Right renal pelvis (tissue), 4 donors: ENCODE measurements at places on chromosomes 1 and 21. TPM values are rescaled to one million over a fixed set of nuclear protein-coding genes. Genes with fewer than 3 reads are reported as not detected.

The DDR2 gene
- 23.3 TPM for polyA plus RNA-seq

The SLC45A1 gene
- 4.0 TPM for polyA plus RNA-seq

- no peak for DNase-seq
These were observed 21.1 kb downstream of the PAX7 start for GRCh38 chr1:18651713-18652112.

The AXDND1 gene
- polyA plus RNA-seq, result 12.0 TPM

DNA sequence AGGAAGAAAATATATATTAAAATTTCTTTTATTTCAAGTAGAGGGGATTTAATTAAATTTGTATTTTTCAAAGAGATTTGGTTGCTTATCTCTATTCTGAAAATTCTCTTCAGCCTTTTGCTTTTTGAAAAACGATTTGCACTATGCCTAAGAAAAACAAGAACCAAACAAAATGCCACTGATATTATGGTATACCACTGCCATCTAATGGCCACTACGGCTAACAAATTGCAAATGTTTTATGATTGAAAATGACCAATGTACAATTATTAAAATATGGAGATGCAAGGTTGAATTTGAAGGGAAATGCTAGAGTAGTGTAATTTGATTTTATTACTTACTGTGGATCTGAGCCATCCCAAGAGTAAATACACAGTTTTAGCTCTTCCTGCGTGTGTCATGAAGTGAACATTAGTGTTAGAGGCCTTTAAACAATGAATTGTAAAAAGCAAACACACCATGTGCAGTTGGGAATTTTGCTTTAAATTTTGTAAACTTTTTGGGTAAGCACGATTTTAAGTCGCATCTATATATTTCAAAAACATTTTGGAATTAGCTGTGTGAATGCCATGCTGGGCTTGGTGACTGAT, 137.4 kb upstream of the USP25 start:
- peak; percentile 17 for DNase-seq

The AVPR1B gene
- 0.71 TPM for polyA plus RNA-seq

DNA sequence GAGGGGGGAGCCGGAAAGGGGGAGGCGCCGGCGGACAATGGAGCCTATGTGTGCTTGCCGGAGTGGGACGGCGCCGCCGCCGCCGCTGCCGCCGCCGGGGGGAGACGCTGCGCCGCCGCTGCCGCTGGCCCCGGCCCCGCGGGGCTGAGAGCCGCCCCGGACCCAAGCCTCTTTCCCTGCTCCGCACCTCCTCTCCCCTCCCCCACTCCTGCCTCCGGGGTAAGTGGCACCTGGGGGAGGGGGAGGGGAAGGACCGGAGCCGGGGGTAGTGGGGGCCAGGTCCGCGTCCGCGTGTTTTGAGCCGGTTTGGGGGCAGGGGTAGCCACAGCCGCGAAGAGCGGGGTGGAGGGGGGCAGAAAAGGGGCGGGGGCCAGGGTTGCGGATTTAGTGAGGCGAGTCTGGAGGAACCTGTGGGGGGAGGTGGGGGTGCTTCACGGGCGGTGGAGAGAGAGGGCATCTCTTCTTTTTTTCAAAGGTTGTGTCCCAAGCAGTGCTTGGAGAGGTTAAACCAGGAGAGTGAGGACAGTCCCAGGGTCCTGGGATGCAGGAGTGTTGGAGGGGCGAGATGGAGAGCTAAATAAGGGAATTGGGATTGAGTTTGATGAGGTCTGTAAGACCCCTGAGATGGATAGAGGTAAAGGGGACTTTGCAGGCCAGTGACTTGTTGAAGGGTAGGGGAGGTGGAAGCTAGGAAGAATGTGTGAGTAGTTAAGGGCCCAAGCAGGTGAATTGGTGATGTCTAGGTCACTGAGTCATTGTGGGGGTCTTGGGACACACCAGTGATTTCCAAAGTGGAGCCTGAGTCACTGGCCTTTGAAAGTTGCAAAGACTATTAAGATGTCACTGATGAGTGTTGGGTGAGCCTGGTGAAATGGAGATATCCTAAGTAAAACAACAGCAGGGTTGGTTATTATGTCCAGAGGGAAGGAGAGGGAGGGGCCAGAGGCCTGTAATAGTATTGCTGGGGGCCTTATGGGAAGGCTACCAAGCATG, 59.1 kb downstream of the BCL9 start:
- DNase-seq, result no peak

DNA sequence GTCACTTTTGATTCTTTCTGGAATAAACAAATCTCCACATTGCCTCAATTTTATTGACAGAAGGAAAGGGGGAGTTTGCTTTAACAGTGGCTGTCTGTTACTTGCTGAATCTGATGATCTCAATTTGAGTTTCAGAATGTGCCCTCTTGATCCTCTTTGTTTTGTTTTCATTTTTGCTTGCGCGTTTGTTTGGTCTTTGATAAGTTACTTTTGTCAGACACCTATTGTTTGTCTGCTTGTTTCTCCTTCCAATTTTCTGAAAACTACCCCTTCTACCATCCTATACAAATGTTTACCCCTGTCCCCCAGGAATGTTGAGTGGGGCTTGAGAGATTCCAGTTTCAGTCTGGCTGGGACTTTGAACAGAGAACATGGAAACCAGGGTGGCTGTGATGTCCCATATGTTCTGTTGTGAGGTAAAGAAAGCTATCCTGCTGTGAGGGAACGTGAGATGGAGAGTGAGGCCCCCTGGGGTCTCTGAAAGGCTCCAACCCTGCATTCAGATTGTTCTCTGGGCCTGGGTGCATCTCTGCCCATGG, 11.8 kb upstream of the XCL2 start:
- no peak for DNase-seq

- no peak for DNase-seq
These were observed 141.8 kb upstream of the PBX1 start for GRCh38 chr1:164417016-164417704.

The C1orf167 gene
- 0.65 TPM for polyA plus RNA-seq

DNA sequence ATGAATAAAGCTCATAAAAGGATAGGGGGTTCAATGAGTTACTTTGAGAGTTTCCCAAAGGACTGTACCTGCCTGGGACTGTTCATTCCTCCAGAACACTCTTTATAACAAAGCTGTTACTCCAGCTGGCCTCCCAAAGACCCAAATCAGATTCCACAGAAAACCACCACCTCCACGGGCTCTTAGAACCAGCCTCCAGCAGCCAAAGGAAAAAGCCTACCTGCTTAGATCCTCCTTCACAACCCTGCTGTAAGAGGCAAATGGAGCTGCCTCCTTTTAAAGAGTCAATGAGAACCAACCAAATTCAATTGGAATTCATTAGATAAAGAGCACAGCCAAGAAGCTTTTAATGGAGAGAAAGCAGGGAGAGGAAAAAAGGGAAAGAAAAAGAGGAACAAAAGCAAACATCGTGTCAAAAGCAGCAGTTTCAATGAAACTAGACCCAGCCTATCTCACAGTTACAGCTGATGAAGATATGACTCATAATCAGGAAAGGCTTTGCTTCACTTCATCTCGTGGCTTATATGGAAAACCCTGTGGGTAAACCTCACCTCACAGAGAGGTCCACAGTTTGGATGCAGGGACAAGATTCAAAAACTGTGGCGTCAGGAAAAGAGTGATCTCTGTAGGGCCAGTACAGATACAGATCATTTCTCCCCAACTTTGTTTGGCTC, 27.8 kb upstream of the FMO4 start:
- DNase-seq, result no peak

The ANKRD34A gene
- 0.69 TPM for polyA plus RNA-seq

GRCh38 chr1:17056551-17056950, 2.7 kb upstream of the SDHB start:
- no peak for DNase-seq

The PLA2G2C gene
- not detected for polyA plus RNA-seq

The FCRL1 gene
- polyA plus RNA-seq, result 0.10 TPM

GRCh38 chr1:100523038-100523652, 14.8 kb upstream of the GPR88 start:
- no peak for DNase-seq

- DNase-seq, result no peak
These were observed 14.4 kb downstream of the MAP3K7CL start for GRCh38 chr21:29144736-29145353.

GRCh38 chr1:23722652-23723051, 20.6 kb upstream of the ELOA start:
- no peak for DNase-seq

GRCh38 chr1:165355977-165356811, at the start of gene LMX1A:
Gene LMX1A (minus strand): TSS chr1:165356715. CDS start chr1:165355559, 1,156 bp downstream.
- DNase-seq, result no peak

The MYOG gene
- 0.17 TPM for polyA plus RNA-seq

DNA sequence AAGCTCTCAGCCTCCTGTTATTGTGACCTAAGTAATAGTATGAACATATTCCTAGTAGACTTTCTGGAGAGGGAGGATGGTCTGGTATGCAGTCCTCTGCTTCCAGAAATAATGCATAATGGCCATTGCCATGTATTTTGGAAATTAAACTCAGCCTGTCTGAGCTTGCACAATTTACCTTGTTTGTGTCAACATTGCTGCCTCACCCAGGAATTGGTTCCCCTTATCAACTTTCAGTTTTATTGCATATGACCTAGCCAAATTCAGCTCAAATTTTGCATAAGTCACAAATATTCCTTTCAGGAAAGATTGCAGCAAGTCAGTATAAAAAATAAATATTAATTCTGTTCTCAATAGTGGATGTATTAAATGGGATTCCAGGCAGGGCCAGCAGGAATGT, 101.9 kb upstream of the SLC5A9 start:
- DNase-seq, result no peak

The S100A2 gene
- polyA plus RNA-seq, result 7.5 TPM

GRCh38 chr1:182189535-182190066, 128.1 kb upstream of the ZNF648 start:
- no peak for DNase-seq

DNA sequence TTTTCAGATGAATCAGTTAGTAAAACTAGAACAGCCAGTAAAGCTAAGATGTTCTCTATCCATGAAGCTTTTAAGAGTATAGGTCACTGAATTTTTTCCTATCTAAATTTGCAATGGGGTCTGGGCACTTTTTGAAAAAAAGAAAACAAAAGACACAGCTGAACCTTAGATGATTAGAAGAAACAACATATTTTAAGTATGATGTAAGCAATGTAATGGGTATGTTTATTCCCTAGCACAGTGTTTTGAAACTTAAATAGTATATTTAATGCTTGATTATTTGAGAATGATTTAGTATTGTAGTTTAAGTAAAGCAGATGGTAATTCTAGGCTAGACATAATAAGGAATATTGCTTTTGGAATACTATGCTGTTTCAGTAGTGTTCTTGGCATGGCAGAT, 36.2 kb downstream of the KCTD3 start:
- no peak for DNase-seq

The RUNX3 gene
- polyA plus RNA-seq, result 0.52 TPM

- DNase-seq, result no peak
These were observed 69.7 kb downstream of the GNG4 start for GRCh38 chr1:235579891-235580290.

The ZMPSTE24 gene
- polyA plus RNA-seq, result 68.3 TPM

GRCh38 chr1:164701189-164701761, 142.3 kb downstream of the PBX1 start:
- DNase-seq, result no peak

The CLDN8 gene
- 47.7 TPM for polyA plus RNA-seq

The SLC45A3 gene
- polyA plus RNA-seq, result 9.5 TPM

The ABCA4 gene
- polyA plus RNA-seq, result 9.0 TPM

DNA sequence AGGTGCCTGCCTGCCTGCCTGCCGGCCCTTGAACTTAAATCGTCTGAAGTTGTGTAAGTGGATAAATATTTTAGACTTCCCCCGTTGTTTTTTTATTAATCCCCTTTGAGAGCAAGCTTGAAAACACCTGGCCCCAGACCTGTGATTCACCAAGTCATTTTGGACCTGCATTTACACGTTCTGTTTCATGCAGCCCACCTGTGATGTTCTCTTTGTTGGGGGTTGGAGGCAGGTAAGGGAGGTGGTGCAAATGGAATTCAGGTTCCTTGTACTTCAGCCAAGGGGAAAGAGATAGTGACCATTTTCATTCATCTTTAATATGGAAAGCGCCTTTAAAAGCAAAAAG, 1.2 kb downstream of the SLC37A1 start:
- DNase-seq, result no peak

DNA sequence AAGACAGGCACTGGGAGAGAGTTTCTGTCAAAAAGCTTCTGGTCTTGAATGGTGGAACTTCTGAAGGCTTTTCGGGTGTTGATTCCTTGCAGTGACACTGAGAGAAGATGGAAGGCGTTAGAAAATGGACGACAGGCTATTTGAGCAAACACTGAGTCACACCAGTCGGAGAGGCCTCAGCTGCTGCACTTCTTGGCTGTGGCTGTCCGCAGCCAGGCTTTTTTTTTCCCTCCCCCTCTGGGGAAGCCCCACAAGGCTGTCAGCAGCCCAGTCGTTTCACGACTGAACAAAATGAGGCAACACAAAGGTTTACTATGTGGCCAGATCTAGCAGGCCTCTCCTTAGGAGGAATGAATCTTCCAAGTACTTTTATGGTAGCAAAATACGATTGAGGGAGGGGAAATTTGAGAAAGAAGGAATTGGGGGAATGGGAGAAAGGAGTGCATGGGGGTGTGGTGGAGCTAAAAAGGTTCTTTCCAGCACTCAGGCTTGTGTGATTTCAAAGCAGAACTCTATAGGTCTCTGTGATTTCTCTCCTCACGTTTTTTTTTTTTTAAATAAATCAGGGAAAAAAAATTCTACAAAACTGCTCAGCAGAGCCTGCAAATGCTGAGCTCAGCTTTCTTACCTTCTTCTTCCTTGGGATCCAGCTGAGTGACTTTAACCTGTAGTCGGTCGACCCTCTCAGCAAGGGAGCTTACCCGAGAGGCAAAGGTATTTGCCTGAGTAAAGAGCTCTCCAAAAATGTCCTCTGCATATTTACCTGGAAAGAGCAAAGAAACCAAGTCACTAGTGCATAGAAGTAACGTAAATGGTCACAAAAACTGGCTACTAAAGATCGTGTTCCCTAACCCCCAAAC, 26.1 kb downstream of the GPR3 start:
- DNase-seq, result no peak

The CLCA2 gene
- not detected for polyA plus RNA-seq

GRCh38 chr21:32256251-32256650, 22.6 kb downstream of the MIS18A start:
- no peak for DNase-seq

DNA sequence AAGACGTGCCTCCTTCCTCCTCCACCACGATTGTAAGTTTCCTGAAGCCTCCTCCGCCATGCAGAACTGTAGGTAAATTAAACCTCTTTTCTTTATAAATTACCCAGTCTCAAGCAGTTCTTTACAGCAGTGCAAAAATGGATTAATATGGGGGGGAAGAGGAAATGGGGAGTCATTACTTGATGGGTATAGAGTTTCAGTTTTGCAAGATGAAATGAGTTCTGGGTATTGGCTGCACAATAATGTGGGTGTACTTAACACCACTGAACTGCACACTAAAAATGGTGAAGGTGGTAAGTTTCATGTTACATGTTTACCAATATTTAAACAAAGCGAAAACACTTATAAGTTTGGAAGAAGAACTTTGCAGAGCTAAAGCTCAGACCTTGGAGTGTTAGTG, 24.3 kb upstream of the DISP1 start:
- DNase-seq, result no peak

GRCh38 chr1:50393522-50394120, 29.6 kb downstream of the DMRTA2 start:
- no peak for DNase-seq

DNA sequence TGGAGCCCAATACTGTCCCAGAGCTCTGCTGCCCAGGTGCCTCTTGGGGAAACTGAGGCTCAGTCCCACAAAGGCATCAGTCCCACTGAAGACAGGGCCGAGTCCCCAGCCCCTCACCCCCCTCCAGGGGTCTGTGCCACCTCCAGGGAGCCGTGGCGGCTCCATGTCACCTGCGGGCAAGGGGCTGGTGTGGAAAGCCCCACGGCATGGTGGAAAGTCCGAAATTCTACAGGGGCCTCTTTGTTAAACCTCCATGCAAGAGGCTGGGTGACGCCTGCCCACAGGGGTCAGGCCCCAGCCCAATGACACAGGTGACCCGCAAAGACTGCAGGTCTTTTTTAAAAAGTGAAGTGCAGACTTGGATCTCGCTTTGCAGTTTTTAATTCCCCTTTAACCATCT, 3.3 kb upstream of the AIRE start:
- no peak for DNase-seq
